Suppressor macrophage treated with lipopolysaccharide for 1 hour (primary cell): ENCODE measurements at places on chromosomes 13 and 19.

- no peak for DNase-seq
These were observed 812.8 kb upstream of the SLC10A2 start for GRCh38 chr13:103878891-103879605.

- no peak for DNase-seq
These were observed at the start of gene SPTBN4 for GRCh38 chr19:40466985-40467734. Gene SPTBN4, plus strand, starts transcription at chr19:40467001. Its CDS starts 5,621 bp downstream, at chr19:40472622.

DNA sequence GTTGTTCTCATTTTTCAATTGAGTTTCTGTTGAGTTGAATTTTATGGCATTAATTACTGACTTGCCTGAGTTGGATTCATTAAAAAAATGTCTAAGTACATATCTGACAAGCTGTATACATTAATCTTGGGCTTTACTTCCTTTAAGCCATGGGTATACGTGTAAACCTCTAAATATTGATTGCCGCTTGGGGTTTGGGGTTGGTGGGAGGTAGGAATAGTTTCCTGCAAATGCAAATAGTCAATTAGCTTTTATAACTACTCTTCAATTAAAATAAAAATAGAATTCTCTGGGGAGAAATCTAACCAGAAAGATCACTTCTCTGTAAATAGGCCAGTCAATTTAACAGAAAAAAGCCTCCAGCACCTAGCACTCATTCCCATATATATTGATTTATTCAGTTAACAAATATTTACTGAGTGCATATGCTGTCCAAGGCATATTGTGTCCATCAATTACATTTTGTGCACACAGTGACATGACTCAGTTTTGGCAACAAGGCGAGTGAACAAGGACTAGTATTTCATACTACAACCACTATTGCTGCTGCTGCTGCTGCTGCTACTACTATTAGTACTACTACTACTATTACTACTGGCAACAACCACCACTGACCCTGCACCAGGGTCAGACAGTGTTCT, 306.8 kb downstream of the RFC3 start:
- no peak for DNase-seq

GRCh38 chr13:98216711-98217285, 39.7 kb upstream of the RNF113B start:
- DNase-seq: no peak

DNA sequence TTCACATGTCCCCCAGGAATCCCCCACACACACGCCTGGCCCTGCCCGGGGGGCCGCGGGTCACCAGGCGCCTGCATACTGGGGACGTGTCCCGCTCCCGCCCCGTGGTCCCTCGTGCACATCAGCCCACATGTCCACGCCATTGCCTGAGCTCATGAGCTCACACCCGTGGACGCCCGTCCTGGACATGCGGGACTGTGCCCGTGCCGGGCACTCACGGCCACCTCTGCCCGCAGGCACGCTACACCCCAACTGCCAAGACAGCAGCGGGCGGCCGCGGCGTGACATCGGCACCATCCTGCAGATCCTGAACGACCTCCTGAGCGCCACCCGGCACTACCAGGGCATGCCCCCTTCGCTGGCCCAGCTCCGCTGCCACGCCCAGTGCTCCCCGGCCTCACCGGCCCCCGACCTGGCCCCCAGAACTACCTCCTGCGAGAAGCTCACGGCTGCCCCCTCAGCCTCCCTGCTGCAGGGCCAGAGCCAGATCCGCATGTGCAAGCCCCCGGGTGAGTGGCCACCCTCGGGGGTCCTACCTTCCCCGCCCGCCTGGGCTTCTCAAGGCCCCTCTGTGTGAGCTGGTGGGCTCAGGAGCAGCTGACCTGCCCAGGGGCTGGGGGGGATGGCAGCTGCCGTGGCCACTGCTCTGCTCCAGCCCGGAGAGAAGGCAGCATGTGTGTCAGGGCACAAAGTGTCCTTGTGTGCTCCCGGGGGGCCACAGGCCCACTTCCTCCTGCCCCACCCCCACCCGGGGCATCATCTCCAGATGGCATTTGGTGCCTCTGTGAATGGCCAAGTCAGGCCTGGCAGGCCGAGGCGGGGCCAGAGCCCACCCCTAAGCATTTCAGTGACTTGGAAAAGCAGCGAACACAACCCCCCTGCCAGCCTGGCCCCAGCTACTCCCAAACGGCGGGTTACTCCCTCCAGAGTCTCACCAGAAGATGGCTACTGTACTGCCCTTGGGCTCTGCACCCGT, 7.1 kb downstream of the MIDN start:
- DNase-seq: no peak

- DNase-seq: no peak
These were observed 12.0 kb downstream of the PLAUR start for GRCh38 chr19:43658001-43658400.

DNA sequence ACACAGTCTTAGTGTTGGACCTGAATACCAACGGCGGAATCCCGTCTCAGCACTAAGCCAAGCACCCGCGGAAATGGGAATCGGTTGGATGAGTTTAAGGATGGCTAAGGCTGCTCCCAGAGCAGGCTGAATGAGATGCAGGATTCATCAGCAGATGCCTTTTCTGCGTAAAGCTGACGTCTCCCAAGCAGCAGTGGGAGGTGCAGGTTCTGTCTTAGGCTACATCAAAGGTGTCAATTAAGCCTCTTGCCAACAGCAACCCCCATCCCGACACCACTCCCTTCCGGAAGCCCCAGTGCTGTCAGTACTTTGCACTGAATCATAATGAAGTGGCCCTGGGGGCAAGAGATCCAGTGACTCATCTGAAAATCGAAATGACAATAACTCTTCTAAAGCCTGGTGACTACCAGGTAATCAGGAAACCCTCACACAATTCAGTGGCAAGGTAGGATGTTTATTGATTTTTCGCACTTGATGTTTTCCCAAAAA, 275.6 kb downstream of the DCLK1 start:
- DNase-seq: no peak

DNA sequence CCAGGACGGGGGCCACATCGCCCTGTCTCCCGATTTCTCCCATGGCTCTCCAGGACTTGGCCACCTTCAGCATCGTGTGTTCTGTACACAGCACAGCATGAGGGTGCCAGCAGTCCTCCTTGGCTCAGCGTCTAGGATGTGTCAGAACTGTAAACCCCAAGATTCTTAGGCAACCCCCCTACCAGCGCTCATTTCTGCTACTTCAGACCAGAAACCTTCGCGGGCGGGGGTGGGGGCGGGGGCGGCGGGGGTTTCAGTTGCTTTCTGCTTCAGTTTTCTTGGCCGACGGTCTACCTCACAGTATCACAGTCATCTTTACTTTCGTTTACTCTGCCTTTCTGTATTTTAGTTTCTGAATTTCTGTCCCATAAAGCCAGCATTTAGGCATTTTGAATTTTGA, 82.4 kb downstream of the GGACT start:
- DNase-seq: no peak

DNA sequence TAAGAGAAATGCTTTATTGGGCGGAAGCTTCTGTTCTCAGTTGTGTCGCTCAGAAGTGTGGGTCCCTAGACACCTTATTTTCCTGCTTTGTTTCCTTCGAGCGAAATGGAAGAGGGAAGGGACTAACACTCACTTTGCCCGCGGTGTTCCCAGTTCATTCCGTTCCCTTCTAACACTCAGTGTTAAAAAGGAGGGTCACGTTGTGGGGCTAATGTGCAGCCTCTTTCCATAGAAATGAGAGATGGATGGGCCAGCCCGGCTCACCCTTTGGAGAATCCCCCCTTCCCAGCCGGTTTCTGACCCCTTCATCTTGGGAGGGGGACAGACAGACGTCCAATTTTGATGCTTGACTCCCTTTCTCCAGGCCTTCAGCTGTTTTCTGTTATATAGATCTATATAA, 2.3 kb downstream of the ATP11A start:
- DNase-seq: no peak

DNA sequence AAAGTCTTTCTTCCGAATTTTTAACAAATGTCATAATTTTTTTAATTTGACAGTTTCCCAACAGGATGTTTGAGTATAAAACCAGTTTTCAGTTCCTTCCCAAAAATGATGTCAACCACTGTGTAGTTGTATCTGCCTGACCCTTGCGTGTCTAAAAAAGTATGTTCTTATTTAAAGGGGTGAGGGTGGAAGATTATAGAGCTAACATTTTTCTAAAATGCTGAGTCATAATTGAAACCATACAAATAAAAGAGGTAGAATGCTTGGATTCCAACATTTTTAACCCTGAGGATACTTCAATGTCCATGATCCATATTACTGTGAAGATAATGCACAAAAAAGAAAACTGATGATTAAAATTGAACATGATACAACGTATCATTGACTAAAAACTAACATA, 1388.8 kb downstream of the UQCRFS1 start:
- no peak for DNase-seq

GRCh38 chr19:29681422-29682235, 16.4 kb downstream of the PLEKHF1 start:
- no peak for DNase-seq

- no peak for DNase-seq
These were observed 93.2 kb downstream of the STK24 start for GRCh38 chr13:98483601-98484288.

DNA sequence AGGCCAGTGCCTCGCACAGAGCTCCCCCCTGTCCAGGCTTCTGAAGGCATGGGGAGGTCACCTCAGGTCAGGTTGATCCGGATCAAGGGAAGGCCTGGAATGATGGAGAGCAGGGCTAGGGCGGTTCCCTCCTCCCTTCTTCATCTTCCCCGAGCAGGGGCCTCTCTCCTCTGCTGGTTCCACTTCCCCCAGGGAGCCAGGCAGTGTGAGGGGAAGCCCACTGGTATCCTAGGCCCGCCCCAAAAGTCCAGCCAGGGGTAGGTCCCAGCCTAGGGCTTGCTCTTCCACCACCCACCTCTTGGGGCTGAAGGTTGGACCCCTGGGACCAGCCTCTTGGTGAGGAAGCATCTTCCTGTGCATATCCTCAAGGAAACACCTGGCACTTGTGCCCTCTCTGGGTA, 16.4 kb upstream of the PRR19 start:
- DNase-seq: peak; percentile 69

GRCh38 chr13:95573221-95573620, 20.7 kb downstream of the CLDN10 start:
- peak; percentile 31 for DNase-seq

- DNase-seq: no peak
These were observed 1.7 kb upstream of the ITGBL1 start for GRCh38 chr13:101450749-101451130.

DNA sequence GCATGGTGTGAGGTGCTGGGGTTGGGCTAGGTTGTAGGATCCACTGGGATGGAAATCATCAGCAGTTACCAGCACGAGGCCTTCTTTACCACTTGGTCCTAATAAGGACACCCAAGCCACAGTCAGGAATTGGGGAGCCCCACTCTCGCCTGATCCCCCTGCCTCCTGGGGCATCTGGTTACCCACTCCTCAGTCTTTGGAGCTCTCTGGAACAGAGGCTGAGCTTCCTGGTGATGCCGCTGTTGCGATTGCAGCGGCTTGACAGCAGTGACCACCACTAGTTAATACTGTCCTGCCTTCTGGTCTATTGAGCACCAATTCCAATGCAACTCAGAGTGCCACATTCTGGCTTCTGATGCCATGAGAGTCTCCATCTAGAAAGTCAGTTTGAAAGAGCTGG, 13.5 kb downstream of the TMEM272 start:
- no peak for DNase-seq

DNA sequence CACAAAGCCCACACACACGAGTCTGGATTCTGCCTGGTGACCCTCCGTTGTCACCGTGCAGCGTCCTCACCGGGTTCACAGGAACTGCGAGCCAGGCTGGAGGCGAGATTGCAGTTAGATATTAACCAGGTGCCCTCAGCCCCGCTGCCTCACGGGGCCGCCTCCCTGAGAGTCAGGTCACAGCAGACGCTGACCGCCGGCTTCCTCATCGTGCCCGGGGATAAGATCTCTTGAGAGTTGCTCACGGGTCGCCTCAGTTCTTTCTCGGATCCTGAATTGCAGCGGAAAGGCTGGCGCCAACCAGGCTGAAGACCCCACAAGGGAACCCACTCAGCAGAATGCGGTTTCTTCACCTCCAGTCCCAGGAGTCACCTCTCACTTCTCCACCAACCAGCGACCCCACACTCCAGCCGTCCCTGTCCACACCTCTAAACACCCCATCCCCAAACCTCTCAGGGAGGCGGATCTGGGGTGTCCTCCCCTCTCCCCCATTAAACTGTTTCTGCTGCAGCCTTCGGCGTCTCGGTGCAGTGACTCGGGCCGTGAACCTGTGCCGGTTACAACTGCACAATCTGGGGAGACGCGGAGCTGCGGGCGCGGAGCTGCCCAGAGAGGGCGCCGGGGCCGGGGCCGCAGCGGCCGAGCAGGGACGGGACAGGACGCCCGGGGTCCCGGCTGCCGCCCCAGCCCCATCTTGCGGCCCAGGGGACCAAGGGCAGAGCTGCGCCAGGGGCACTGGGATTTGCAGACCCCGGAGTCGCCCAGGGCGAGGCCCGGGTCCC, 591 bp downstream of the ZNF823 start:
- peak; percentile 41 for DNase-seq

DNA sequence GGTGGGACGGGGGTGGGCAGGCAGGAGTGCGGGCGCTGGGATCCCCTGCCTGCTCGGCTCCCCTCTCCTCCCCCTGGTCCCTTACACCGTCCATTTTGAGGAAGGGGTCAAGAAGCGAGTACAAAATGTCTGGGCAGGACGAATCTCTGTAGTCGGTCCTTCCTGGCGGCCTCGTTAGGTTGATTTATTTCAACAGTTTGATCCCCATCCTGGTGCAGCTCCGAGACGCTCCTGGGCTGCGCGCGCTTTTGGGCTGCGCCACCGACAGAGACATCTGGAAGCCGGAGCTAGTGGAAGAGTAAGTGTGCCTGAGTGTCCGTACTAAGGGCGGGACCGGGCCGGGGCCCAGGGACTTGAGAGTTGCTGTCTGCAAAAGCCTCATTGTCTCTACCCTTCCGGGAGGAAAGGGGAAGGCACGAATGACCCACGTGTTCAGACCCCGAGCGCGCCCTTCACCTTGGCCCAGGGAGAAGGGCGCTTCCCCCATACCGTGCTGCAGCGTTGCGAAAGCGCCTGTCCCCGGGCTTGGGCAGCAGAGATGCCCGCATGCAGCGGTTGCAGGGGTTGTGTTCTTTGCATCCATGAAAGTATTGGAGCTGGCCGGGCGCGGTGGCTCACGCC, 1.8 kb downstream of the ZNF114 start:
- DNase-seq: no peak

DNA sequence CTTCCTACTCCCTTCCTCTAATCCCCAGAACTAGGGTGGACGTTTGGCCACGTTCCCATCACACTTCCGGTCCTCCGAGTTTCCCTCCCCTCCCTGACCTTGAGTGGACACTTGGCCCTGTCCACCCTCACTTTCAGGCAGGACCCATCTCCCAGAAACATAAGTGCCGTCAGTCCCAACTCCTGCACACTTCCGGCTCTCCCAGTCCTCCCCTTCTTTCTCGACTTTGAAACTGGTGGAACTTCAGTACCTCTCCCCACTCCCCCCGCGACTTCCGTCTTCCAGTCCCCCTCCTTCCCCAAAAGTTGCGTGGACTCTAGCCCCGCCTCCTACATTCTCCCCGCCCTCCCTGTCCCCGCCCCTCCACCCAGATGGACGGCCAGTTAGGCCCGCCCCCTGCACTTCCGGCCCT, 278 bp upstream of the ZNF274 start:
- peak; percentile 91 for DNase-seq

- DNase-seq: peak; percentile 90
These were observed 41.7 kb downstream of the ELL start for GRCh38 chr19:18480006-18480691.
